Mesothelial cell of epicardium (in vitro differentiated cells): ENCODE measurements at places on chromosomes 12 and 14. TPM values are rescaled to one million over a fixed set of nuclear protein-coding genes. Genes with fewer than 3 reads are reported as not detected.

DNA sequence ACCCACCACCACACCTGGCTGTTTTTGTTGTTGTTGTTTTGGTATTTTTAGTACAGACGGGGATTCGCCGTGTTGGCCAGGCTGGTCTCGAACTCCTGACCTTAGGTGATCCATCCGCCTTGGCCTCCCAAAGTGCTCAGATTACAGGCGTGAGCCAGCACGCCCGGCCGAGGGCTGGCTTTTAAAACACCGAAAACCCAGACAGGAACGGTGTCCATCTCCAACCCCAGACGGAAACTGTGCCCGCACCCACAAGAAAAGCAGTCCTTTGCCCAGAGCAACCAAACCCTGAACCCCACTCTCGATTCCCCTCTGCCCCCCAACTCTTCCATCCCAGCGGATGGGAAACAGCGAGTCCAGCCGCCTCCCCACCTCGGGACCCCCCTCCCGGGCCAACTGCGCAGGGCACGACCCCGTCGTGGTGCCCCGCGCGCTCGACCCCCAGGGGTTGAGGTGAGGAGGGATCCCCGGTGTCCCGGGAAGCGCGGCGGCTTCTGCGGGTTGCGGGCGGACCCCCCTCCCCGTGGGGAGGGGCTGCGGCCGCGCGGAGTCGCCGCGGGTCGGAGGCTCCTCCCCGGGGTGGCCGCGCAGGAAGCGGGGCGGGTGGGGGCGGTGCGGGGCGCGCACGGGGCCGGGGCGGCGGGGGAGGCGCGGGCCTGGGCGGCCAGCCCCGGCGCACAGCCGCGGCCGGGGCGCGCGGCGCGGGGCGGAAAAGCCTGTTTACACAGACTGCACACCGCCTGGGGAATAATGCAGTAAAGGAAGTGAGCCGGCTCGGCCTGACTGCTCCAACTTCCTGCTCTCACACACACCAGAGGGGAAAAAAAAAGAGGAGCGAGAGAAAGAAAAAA is at the start of gene ELK3:
ELK3 (plus strand) TSS at position 651 of the 851 bp plus-strand sequence.
- peak; percentile 70 for DNase-seq

The CHGA gene
- total RNA-seq: not detected in 3 replicates

The AMHR2 gene
- total RNA-seq: 11.1 to 13.8 TPM (median 12.3 TPM) in 3 replicates

The AQP6 gene
- total RNA-seq: 0.11 to 0.16 TPM (median 0.11 TPM) in 3 replicates
